ENCODE measurements at places on chromosomes 13 and 19. TPM values are rescaled to one million over a fixed set of nuclear protein-coding genes. Genes with fewer than 3 reads are reported as not detected.

DNA sequence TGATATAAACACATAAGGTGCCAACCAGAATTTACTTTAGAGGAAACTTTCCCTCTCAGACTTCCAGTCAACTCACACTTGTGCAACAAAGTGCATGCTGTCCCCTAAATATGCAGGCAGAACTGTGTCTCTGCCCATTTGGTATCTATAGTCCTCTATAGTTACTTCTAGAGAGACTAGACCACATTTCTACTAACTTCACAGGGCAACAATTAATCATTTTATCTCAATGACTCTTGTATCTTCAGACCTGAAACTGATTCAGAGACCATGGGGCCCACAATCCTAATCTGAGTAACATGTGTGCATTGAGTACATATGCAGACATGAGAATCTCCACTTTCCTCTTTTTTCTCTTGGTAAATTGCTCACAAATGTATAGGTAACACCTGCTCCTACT, 158.1 kb downstream of the ZNF486 start:
- DNase-seq = no peak
- H3K27ac ChIP-seq = no peak overlapping the region
- H3K4me3 ChIP-seq = no peak overlapping the region
- H3K27me3 ChIP-seq = no peaks in the 10 kb centered on the region

DNA sequence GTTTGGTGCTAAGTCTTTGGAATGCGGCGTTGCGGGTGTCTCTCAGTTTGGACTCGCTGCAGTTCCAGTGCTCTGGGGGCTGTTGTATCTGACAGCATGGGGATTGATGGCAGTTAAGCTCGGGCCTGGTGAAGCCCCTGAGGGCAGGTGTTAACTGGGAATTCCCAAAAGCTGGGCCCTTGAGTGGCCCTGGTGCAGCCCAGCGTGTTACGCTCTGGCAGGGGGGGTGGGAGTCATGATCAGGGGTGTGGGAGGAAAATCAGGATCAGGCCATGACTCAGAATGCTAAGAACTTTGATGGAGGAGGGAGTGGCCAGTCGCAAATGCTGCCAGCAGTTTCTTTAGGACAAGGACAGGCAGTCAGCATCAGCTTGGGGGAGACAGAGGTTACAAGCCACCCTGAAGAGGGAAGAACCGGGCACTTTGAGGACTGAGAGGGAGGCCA, 19.6 kb downstream of the AP2A1 start:
- no peak overlapping the region for H3K4me3 ChIP-seq
- peaks cover 42% of the 10 kb centered on the region for H3K36me3 ChIP-seq
- no peaks in the 10 kb centered on the region for H3K4me1 ChIP-seq
- H3K27me3 ChIP-seq = no peaks in the 10 kb centered on the region
- H3K27ac ChIP-seq = no peak overlapping the region
- DNase-seq = no peak

DNA sequence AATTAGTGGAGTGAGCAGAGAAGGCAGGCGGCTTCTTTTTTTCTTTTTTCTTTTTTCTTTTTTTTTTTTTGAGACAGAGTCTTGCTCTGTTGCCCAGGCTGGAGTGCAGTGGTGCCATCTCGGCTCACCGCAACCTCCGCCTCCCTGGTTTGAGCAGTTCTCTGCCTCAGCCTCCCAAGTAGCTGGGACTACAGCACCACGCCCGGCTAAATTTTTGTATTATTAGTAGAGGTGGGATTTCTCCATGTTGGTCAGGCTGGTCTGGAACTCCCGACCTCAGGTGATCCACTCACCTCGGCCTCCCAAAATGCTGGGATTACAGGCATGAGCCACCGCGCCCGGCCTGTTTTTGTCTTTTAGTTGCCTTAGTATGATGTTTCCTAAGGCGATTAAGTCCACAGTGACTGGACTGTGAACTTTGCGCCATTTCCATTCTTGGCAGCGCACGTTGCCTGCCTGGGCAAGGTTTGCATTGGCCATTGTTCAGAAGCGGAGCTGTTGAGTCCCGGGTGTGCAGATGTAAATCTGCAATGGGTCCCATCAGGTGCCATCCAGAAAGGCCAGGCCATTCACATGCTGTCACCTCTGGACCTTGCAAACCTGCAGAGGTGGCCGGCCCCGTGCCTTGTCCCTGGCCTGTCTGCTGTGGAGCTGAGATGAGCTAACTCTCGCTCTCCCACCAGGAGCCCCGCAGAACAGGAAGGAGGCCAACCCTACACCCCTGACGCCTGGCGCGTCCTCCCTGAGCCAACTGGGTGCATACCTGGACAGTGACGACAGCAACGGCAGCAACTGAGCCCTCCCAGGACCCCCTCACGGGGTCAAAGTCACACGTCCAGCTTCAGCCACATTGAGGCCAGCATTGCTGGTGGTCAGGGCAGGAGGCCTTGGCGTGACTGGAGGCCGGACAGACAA, 10.9 kb upstream of the SHD start:
- peaks cover 39% of the 10 kb centered on the region for H3K36me3 ChIP-seq
- no peak overlapping the region for H3K27ac ChIP-seq
- no peak overlapping the region for H3K4me3 ChIP-seq
- DNase-seq = no peak
- peaks cover 34% of the 10 kb centered on the region for H3K4me1 ChIP-seq
- H3K27me3 ChIP-seq = no peaks in the 10 kb centered on the region

DNA sequence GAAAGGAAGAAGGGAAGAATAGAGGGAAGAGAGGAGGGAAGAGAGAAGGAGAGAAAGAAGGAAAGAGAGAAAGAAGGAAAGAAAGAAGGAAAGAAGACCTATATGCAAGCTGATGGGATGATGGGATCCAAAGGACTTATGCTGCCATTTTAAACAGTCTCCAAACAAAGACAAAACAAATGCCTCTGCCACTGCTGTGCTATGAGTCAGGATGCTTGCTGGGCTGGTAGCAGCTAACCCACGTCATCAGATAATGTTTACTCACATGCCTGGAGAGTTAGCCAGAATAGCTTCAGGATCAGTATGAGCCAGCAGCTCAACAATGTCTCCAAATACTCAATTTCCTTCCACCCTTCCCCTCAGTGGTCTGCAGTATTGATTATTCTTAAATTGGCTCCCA, 12.0 kb upstream of the ZNF274 start:
- no peak overlapping the region for H3K4me3 ChIP-seq
- H3K4me1 ChIP-seq = no peaks in the 10 kb centered on the region
- H3K27ac ChIP-seq = no peak overlapping the region
- H3K36me3 ChIP-seq = peaks cover 9% of the 10 kb centered on the region
- H3K27me3 ChIP-seq = no peaks in the 10 kb centered on the region
- no peak for DNase-seq

DNA sequence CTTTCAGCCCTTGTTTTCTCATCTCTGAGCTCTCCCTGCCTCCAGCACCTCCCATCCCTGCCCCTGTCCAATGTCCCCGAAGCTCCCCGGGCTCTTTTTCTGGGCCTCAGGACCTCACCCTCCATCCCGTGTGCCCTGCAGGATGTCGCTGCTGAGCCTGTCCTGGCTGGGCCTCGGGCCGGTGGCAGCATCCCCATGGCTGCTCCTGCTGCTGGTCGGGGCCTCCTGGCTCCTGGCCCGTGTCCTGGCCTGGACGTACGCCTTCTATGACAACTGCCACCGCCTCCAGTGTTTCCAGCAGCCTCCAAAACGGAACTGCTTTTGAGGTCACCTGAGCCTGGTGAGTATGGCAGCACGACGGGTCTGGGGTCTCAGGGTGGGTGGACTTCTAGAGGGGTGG, 51.1 kb upstream of the CYP4F8 start:
- H3K4me3 ChIP-seq = no peak overlapping the region
- H3K36me3 ChIP-seq = no peaks in the 10 kb centered on the region
- no peaks in the 10 kb centered on the region for H3K4me1 ChIP-seq
- peaks cover 8% of the 10 kb centered on the region for H3K27me3 ChIP-seq

GRCh38 chr19:5935473-5936291, 21.6 kb downstream of the CAPS start:
- H3K4me1 ChIP-seq = no peaks in the 10 kb centered on the region
- no peak overlapping the region for H3K27ac ChIP-seq
- H3K27me3 ChIP-seq = no peaks in the 10 kb centered on the region

Gene PSG4
- total RNA-seq = not detected

GRCh38 chr13:67175836-67176459, 54.2 kb downstream of the PCDH9 start:
- no peaks in the 10 kb centered on the region for H3K36me3 ChIP-seq
- no peaks in the 10 kb centered on the region for H3K27me3 ChIP-seq
- DNase-seq = no peak
- no peak overlapping the region for H3K4me3 ChIP-seq
- H3K27ac ChIP-seq = no peak overlapping the region

DNA sequence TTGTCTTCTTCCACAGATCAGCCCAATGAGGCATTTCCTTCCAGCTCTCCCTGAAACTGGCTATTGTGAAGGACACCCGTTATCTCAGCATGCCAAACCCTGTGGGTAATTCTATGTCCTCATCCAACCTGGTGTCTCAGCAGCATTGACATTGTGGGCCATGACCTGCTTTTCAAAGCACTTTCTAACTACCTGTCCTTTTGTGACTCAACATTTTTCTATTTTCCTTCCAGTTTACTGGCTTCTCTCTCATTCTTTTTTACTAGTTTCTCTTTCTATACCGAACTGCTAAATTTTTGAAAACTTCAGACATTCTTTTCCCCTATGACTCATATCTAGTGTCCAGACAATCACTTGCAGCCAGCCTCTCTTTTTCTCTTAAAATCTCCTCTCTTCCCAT, 136.4 kb upstream of the HTR2A start:
- H3K36me3 ChIP-seq = no peaks in the 10 kb centered on the region
- H3K27ac ChIP-seq = no peak overlapping the region
- DNase-seq = no peak
- no peak overlapping the region for H3K4me3 ChIP-seq

DNA sequence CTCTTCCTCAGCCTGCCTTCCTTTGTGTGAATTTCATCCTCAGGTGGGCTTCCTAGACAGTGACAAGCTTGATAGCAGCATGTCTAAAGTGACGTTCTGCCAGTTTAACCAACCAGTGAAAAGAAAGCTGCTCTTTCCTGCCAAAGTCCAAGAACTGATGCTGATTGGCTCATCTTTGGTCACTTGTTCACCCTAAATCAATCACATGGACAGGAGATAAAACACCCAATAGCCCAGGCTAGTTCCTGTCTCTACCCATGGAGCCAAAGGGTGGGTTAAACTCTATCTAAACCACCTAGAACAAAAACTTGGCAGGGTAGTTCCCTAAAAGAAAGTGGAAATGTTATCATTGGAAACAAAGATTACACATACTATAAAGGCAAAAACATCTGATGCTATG, 50.8 kb downstream of the GPALPP1 start:
- H3K27me3 ChIP-seq = peaks cover 2% of the 10 kb centered on the region
- no peak for DNase-seq
- H3K36me3 ChIP-seq = no peaks in the 10 kb centered on the region
- H3K4me1 ChIP-seq = peaks cover 3% of the 10 kb centered on the region
- no peak overlapping the region for H3K4me3 ChIP-seq

GRCh38 chr19:46181388-46181779, 33.3 kb downstream of the IGFL2 start:
- no peak overlapping the region for H3K27ac ChIP-seq
- H3K4me3 ChIP-seq = no peak overlapping the region
- peaks cover 28% of the 10 kb centered on the region for H3K27me3 ChIP-seq
- DNase-seq = no peak
- no peaks in the 10 kb centered on the region for H3K36me3 ChIP-seq
- peaks cover 10% of the 10 kb centered on the region for H3K4me1 ChIP-seq

Gene CGB1
- total RNA-seq = not detected

DNA sequence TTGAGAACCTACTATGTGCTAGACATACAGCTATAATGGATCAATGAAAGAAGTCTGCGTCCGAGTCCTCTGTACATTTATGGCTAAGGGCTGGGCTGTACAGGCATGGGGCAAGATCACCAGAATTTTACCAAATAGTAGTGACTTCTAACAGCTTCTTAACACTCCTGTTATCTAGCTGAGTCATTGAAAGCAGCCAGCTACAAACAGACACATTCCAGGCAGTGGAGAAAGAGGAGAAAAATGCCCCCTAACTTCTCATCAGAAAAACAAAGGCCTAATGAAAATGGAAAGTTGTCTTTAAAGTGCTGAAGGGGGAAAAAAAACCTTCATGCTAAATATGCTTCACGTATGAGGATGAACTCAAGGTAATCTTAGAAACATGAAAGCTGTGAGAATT, 14.3 kb upstream of the ZNF667 start:
- peaks cover 2% of the 10 kb centered on the region for H3K36me3 ChIP-seq
- DNase-seq = no peak
- H3K4me3 ChIP-seq = no peak overlapping the region
- H3K27me3 ChIP-seq = no peaks in the 10 kb centered on the region
- no peaks in the 10 kb centered on the region for H3K4me1 ChIP-seq

DNA sequence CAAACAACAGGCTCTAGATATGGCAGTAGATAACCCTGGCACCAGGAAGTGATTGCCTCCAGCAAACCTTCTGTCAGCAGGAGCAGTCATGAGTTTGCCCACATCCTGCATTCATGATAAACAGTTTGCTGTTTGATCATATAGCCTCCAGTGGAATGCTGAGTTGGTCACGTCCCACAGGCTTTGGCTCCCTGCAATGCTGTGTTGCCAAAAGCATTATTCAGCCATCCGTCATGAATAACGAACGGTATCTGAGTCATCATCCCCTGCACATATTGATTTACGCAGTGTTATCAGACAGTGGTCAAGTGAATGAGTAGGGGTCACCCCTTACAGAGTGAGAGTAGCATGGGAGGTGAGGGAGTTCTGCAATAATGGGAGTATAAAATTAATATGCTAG, 21.9 kb upstream of the ZNF432 start:
- no peaks in the 10 kb centered on the region for H3K4me1 ChIP-seq
- no peak overlapping the region for H3K4me3 ChIP-seq
- H3K36me3 ChIP-seq = peaks cover 95% of the 10 kb centered on the region
- H3K27me3 ChIP-seq = no peaks in the 10 kb centered on the region
- H3K27ac ChIP-seq = no peak overlapping the region
- no peak for DNase-seq

DNA sequence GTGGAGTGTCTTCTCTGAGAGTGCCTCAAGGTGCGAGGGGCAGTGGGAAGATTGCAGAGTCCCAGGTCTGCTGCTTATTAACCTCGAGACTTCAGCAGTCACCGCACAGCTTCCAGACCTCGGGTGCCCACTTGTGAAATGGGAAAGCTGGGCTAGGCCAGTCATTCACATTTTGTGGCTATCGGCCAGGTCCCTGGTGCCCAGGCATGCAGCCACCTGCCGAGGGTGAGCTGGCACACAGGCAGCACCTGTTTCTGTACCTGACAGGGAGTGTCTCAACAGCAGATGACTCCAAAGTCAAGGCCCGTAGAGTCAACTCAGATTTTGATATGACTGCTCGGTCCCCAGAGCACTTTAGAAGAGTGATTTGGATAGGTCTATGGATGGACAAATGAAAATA, 21.9 kb downstream of the UQCRFS1 start:
- H3K27ac ChIP-seq = no peak overlapping the region
- peaks cover 4% of the 10 kb centered on the region for H3K4me1 ChIP-seq
- H3K4me3 ChIP-seq = no peak overlapping the region
- no peaks in the 10 kb centered on the region for H3K36me3 ChIP-seq
- no peak for DNase-seq
- peaks cover 3% of the 10 kb centered on the region for H3K27me3 ChIP-seq

- peaks cover 14% of the 10 kb centered on the region for H3K27me3 ChIP-seq
- no peaks in the 10 kb centered on the region for H3K36me3 ChIP-seq
- H3K4me1 ChIP-seq = no peaks in the 10 kb centered on the region
- no peak overlapping the region for H3K27ac ChIP-seq
These were observed 111.6 kb downstream of the NHLRC3 start for GRCh38 chr13:39149896-39150295.

GRCh38 chr13:98657506-98658085, 80.7 kb upstream of the STK24 start:
- no peaks in the 10 kb centered on the region for H3K27me3 ChIP-seq
- no peak for DNase-seq
- H3K4me3 ChIP-seq = no peak overlapping the region
- H3K4me1 ChIP-seq = peaks cover 2% of the 10 kb centered on the region
- no peak overlapping the region for H3K27ac ChIP-seq

- no peaks in the 10 kb centered on the region for H3K36me3 ChIP-seq
- DNase-seq = no peak
- no peaks in the 10 kb centered on the region for H3K4me1 ChIP-seq
- no peak overlapping the region for H3K4me3 ChIP-seq
- H3K27ac ChIP-seq = no peak overlapping the region
These were observed 385.2 kb downstream of the PCDH20 start for GRCh38 chr13:61030445-61030844.

All from activated CD4-positive, alpha-beta T cell treated with anti-CD3 and anti-CD28 coated beads, Interleukin-2, amount 10 ng/mL, durations not matched to agents 7 days and 5 days (primary cell).